ENCODE measurements at places on chromosomes 1 and 21.
A peak's percentile ranks its signal among the peaks of the same experiment; 100 is the strongest.

DNA sequence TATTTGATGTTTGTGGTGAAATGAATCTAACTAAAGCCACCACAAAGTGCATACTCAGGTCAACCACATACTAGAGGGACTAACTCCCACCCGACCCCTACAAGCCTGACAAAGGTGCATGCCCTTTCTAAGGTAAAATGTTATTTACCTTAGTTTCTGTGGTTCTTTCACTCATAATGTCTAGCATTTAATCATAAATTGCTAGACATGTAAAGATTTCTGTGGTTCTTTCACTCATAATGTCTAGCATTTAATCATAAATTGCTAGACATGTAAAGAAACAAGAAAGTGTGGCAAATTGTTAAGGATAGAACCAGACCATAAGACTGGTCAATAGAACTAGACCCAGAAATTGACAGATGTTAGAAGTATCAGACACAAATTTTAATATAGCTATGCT, 193.0 kb upstream of the PBX1 start:
- DNase-seq: no peak

GRCh38 chr1:27664291-27664690, 7.7 kb downstream of the IFI6 start:
- no peak for DNase-seq

DNA sequence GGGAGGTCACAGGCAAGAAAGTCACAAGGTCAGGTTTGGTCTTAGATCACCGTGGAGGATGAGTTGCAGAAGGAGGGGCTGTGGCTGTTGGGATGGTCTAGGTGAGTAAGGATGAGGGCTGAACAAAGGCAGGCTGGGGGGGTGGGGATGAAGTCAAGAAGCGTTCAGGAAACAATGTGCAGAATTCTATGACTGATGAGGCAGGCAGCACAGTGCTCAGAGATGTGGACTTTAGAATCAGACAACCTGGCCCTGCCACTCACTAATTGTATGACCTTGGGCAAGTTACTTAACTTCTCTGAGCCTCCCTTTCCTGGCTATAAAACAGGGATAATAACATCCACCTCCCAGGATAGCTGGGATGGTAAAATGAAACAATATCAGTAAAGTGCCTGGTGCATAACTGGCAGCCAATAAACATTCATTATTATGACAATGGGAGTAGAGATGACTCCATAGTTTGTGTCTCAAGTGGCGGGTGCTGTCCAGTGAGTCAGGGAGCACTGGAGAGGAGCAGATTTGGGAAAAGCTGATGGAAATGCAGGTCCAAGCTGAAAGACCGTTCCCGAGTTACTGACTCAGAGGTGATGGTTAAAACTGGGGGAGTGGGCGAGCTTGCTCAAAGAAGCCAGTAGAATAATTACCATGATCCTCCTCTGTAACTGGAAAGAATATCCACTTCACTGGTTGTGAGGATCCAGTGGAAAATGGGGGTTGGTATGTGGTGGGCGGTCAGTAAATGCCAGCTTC, 2.1 kb downstream of the TIE1 start:
- DNase-seq: no peak

DNA sequence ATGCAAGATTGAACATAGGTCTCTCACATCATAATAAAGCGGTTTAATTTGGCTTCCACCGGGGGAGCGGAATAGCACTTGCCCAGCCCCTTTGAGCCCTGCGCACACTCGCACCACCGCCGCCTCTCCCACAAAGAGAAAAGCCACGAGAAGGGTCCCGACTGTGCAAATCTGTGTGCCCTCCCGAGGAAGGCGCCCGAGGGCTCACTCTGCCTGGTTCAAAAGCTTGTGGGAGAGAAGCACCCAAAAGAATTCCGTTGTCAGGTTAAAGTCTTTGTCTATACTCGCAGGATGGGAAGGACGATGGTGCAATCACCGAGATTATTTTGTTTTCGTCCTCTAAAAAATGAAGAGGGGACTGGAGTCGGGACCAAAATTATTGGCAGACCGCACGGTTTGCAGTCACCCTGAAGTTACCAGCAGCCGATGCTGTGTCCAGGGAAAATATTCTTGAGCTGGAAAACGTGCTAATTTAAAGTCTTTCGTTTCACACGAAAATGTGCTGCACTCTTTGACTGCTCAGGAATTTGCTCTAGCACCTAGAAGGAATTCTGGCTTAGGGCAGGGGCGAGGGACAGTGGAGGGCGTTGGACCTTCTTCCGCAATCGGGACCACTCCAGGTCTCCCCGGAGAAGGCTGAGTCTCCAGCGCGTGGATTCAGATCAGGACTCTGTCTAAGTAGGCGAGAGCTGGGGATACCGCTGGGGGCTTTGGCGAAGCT, 6.6 kb upstream of the SIM2 start:
- no peak for DNase-seq

DNA sequence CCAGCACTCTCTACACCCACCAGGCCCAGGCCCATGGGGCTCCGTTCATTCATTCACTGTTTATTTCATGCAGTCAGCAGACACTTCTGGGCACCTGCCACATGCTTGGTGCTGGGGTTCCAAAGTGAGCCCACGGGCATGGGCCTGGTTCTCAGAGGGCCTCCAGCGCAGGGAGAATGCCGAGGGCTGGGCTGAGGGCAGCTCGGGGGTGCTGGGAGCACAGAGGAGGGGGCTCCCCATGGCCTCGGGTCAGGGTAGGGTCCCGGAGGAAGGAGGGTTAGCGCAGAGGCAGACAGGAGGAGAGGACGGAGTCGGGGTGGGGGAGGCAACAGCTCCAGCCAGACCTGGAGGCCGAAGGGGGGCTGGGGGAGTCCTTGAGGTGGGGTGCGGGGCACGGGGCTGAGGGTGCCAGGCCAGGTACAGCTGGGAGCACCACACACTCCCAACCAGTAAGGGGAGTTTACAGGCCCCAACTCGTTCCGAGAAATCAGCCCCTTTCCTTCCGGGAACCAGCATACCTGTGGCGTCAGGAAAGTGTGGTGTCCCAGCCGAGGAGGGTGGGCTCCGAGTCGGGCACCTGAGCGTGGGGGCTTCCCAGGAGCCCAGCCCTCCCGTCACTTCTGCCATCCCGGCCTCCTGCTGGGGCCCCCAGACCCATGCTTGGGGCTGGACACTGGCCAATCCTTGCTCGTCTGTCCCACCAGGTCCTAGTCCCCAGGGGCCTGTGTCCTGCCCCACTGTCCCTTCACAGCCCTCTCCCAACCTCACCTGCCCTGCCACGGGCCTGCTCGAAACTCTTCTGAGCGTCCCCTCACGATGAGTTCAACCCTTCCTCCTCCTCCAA, 10.8 kb downstream of the ARHGEF16 start:
- DNase-seq: no peak

DNA sequence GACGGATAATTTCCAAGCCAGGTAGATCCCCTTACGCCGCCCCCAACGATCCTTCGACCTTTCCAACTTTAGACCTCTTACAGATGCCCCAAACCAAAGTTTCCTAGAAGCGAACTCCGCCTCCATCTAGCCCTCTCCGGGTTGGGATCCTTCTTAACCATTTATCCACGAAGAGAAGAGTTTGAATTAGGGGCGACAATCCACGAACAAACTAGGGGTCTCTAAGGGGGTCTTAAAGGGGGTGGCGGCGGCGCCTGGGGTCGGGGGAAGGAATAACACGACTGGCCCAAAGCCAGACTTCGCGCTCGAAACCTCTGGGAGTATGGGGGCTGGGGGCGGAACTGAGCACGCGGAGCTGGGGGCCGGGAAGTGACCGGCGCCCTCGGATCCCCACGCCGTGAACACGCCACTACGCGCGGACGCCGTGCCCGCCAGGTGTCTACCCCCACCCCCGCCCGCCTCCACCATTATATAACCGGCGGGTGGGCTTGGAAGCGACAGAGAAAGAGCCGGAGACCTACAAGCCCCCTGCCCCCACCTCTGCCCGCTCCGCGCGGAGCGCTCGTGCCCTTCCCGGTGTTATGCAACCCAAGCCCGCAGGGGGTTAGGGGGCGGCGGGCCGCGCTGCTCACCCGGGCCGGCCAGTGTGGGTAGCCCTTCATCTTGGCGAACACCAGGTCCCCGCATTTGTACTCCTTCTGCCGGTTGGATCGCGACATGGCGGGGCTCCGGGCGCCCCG, 594 bp downstream of the HDGF start:
- peak; percentile 52 for DNase-seq

GRCh38 chr21:39033878-39034589, 149.2 kb downstream of the PSMG1 start:
- no peak for DNase-seq

GRCh38 chr1:229882621-229883020, 184.4 kb upstream of the GALNT2 start:
- DNase-seq: no peak

DNA sequence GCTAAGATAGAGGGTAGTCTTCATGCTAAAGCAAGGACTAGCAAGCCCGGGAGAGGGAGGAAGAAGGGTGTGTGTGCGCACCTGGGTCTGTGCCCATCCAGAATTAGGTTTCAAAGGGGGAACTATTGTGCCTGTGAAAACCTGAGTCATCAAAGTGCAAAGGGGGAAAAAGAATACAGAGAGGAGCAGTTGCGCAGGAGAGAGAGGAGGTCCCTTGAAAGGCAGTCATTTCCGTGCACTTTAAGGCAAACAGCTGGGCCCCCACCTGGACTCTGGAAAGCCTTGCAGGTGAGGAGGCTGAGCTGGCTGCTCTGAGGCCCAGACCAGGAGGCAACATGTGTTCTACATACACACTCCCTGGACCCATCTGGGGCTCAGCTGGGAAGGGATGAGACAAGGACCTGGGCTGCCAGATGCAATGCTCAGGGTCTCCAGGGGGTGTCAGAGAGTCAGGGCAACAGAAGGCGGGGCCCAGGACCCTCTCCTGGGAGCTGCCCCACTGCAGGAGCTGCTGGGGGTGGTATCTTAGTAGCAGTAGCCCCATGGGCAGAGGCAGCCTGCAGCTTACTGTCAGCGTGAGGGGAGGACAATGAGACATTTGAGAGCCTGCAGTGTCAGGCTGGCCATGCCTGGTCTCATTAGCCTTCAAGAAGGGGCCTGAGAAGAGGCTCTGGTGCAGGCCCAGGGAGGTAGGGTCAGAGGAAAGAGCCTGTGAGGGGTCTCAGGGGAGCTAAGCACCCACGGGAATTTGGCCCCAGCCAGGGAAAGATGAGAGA, 14.3 kb downstream of the PROK1 start:
- DNase-seq: no peak

DNA sequence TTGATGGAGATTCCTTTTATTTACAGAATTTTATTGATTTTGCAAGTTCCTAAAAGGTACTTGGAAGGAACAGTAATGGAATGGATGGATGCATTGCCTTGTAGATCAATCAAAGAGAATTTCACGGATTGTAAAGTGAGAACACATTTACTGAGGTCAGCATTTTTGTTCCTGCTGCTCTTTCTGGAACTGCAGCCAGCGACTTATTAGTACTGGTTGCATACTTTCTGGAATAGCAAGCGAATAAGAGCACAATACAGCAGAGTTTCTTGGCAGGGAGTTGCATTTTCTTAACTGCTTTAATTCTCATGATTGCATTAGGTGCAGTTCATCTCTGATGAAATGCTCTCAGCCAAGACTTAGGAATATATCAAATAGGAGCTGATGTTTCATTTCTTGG, 106.1 kb upstream of the CHODL start:
- no peak for DNase-seq

GRCh38 chr1:31004231-31004621, 61.3 kb downstream of the PUM1 start:
- no peak for DNase-seq

- no peak for DNase-seq
Measured at GRCh38 chr1:235735621-235736020, 86.0 kb upstream of the GNG4 start.

GRCh38 chr1:203048555-203049051, 22.3 kb downstream of the PPFIA4 start:
- DNase-seq: no peak

DNA sequence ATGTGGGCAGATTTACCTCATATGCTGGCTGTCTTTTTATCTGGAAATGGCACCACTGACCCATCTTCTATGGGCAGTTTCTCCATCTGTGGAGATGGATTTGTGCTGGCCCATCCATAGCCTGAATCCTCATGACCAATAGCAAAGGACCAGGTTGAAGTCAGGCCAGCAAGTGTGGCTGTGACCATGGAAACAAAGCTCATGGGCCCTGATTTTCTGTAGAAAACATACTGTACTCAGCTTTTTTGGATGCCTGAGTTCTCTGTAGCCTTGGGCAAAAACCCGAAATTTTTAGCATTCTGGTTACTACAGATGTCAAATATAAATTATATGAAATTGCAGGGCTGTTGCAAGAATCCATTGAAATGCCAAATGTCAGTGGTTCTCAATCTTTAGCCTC, 155.0 kb downstream of the PLXNA2 start:
- no peak for DNase-seq

DNA sequence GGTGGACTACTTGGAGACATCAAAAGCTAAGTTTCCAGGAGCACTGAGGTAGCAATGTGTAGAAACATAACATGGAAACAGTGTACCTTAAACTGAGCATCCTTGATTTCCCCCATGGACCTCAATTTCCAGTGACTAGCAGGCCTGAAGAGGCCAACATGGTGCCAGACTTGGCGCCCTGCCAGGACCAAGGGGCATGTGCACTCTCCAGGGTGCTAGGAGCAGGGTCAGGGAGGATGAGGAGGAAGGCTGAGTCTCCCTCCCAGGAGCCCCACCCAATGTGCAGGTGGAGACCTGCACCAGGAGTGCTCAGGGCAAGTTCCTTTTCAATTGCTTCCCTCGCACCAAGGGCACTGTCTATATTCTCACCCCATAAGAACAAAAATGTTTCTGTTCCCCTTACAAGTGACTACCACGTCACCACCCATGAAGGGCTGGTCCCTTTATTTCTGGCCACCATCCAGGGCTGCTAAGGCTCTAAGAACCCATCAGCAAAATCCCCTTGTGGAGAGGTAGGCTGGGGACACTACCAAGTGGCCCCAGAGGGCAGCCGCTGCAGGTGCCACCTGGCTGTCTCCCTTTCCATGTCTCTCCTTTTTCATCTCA, 39.2 kb downstream of the MX1 start:
- no peak for DNase-seq

DNA sequence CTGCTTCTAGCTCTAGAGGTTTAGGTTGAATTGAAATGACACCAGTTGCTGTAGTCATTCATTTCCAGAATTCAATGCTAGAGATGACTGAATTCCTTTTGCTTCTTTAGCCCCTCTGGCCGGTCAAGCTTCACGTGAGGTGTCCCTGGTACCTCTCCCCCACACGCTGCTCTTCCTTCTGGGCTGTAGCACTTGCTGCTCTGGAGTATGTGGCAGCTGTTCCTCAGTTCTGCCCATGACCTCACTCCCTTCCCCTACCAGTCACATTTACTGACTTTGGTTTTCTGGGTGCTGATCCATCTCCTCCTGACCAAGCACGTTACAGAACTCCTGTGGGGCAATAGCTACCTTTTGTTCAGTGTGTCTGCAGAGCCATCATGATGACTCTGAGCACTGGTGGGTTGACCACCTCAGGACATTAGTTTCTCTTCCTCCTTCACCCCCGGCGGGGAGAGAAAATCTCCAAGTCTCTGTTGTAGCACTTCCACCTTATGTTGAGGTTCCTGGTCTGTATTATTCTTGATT, 128.1 kb downstream of the HHAT start:
- DNase-seq: no peak

Measured in stimulated activated naive CD8-positive, alpha-beta T cell treated with anti-CD3 and anti-CD28 coated beads, Interleukin-15, Interleukin-2, amounts not matched to agents 100 U/mL and 50 U/mL, for 24 hours (primary cell).